Stimulated activated naive B cell treated with anti-CD40 and anti-IgM and Interleukin-4, amounts not matched to agents 10 μg/mL and 1 μg/mL and 100 μg/mL, for 72 hours (primary cell): ENCODE measurements at places on chromosomes 6 and 20.
A peak's percentile ranks its signal among the peaks of the same experiment; 100 is the strongest.

- DNase-seq = peak; percentile 78
- peaks cover 41% of the 10 kb centered on the region for H3K4me1 ChIP-seq
- H3K27ac ChIP-seq = peak overlapping the region; percentile 87
- H3K27me3 ChIP-seq = no peaks in the 10 kb centered on the region
- H3K36me3 ChIP-seq = no peaks in the 10 kb centered on the region
Observed at GRCh38 chr6:35719830-35720733, 16.8 kb upstream of the ARMC12 start.

DNA sequence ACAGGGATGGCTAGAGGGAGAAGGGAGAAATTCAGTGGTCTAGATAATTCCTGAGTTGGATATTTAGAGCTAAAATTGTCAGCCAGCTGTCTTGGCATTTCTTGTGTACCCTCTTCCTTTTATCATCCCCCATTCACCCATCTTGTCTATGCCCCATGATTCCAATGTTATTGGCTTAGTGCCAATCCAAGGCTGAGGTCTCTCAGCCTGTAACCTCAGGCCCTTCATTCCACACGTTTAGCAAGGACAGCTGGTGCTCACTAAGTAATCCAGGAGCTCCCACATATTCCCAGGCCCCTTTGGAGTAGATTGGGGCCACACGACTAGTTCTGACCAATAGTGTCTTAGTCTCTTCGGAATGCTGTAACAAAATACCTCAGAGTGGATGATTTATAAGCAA lies 112.4 kb upstream of the ATXN1 start:
- no peaks in the 10 kb centered on the region for H3K36me3 ChIP-seq
- H3K4me1 ChIP-seq = no peaks in the 10 kb centered on the region
- no peak overlapping the region for H3K27ac ChIP-seq
- peaks cover 18% of the 10 kb centered on the region for H3K27me3 ChIP-seq
- no peak for DNase-seq
- no peak overlapping the region for H3K4me3 ChIP-seq

- no peak overlapping the region for H3K4me3 ChIP-seq
- H3K4me1 ChIP-seq = no peaks in the 10 kb centered on the region
- H3K36me3 ChIP-seq = peaks cover 5% of the 10 kb centered on the region
- DNase-seq = no peak
- no peaks in the 10 kb centered on the region for H3K27me3 ChIP-seq
Observed at GRCh38 chr6:110095101-110095500, 84.4 kb downstream of the WASF1 start.

- peaks cover 6% of the 10 kb centered on the region for H3K4me1 ChIP-seq
- peaks cover 90% of the 10 kb centered on the region for H3K27me3 ChIP-seq
- H3K36me3 ChIP-seq = no peaks in the 10 kb centered on the region
- no peak overlapping the region for H3K27ac ChIP-seq
- no peak overlapping the region for H3K4me3 ChIP-seq
Observed at GRCh38 chr20:57262784-57263609, 3.4 kb downstream of the BMP7 start.

- H3K4me1 ChIP-seq = no peaks in the 10 kb centered on the region
- H3K4me3 ChIP-seq = no peak overlapping the region
- no peak overlapping the region for H3K27ac ChIP-seq
- DNase-seq = no peak
- H3K36me3 ChIP-seq = no peaks in the 10 kb centered on the region
Observed at GRCh38 chr20:46151936-46152335, 33.8 kb downstream of the CD40 start.

DNA sequence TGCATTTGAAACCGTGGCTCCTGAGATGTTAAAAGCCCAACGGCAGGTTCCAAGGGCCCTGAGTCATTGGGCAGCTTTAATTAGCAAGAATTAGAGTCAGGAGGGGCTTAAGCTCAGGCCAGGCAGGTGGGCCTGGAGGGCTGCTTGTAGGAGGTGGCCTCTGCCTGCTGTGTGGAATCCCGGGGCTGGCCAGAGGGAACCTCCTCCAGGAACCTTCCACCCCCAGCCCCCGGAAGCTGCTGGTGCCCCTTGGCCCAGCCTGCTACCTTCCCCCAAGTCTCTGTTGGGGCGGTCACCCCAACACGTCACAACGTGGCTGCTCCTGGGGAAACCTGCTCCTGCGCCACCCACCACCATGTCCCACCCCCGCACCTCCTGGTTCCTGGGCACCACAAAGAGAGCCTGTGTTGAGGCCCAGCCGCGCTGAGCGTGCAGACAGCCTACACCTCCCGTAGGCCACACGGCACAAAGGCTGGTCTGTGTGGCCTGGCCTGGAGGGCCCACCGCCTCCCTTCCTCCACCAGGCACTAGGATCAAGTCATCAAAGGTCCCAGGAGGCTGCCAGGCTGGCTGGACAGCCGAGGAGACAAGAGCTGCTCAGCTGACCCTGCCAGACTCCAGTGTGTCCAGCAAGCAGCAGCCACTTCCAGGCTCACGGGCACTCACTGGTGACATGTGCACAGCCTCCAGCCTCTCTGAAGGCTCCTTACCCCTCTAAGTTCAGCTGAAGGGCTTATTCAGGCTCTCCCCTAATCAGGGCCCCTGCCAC lies 86.3 kb downstream of the SNX5 start:
- DNase-seq = no peak
- H3K27ac ChIP-seq = no peak overlapping the region
- peaks cover 75% of the 10 kb centered on the region for H3K4me1 ChIP-seq
- H3K4me3 ChIP-seq = no peak overlapping the region
- no peaks in the 10 kb centered on the region for H3K27me3 ChIP-seq

DNA sequence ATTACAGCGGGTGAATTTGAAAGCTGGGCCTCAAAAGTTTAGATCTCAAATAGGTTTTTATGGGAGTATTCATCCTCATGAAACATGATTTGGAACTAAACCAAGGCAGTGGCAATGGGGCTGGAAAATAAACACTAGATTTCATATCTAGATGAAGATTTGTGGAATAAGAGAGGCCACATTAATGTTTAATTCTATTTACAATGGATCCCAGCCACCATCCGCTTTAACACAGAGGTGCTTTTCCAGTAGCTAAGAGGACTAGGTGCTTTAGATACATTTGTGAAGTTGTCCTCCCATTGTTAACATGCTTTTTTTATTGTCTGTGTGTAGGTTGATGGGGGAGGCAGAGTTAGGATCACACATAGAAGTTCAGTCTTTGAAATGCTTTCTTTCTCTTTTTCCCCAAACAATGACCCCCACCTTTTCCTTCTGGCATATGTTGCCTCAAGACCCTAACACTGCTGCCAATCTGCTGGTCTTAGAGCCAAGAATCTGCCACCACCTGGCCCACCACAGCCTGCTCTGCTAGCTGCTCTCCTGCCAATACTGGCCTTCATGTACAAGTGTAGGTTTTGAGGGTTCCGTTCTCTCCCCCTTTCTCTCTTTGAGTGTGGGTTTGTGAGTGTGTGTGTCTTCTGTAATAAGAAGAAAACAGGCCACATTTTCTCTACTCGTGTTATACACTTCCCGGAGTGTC lies 27.8 kb upstream of the GFRAL start:
- DNase-seq = no peak
- no peak overlapping the region for H3K4me3 ChIP-seq
- H3K27ac ChIP-seq = no peak overlapping the region

DNA sequence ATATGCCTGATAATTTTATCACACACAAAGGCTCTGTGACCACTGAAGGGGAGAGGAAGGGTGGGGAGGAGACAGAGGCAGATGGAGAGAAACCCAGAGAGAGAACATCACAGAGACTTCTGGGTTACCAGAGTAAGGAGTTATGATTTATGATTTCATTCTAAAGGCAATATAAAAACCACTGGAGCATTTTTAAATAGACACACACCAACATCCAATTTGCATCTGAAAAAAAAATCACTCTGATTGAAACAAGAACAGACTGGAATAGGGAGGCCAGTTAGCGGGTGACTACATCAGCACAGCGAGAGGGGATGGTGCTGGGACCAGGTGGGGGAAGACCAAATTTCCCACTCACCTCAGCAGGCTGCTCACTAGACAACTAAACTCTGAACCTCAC lies 104.8 kb downstream of the AGPAT4 start:
- H3K36me3 ChIP-seq = peaks cover 14% of the 10 kb centered on the region
- DNase-seq = no peak
- no peak overlapping the region for H3K27ac ChIP-seq
- H3K4me3 ChIP-seq = no peak overlapping the region

- H3K27ac ChIP-seq = no peak overlapping the region
- no peaks in the 10 kb centered on the region for H3K27me3 ChIP-seq
- H3K36me3 ChIP-seq = no peaks in the 10 kb centered on the region
- DNase-seq = no peak
- no peak overlapping the region for H3K4me3 ChIP-seq
Observed at GRCh38 chr6:80639181-80639629, 532.7 kb downstream of the BCKDHB start.

- no peak overlapping the region for H3K27ac ChIP-seq
- H3K36me3 ChIP-seq = peaks cover 26% of the 10 kb centered on the region
- peaks cover 18% of the 10 kb centered on the region for H3K4me1 ChIP-seq
- no peak for DNase-seq
- H3K27me3 ChIP-seq = no peaks in the 10 kb centered on the region
- H3K4me3 ChIP-seq = no peak overlapping the region
Observed at GRCh38 chr6:69933239-69933638, 66.9 kb downstream of the COL19A1 start.

- no peak overlapping the region for H3K4me3 ChIP-seq
- H3K4me1 ChIP-seq = no peaks in the 10 kb centered on the region
- H3K27ac ChIP-seq = no peak overlapping the region
- no peaks in the 10 kb centered on the region for H3K36me3 ChIP-seq
- no peak for DNase-seq
Observed at GRCh38 chr6:134593024-134593423, 275.1 kb upstream of the SGK1 start.

GRCh38 chr6:137259349-137259748 lies 40.2 kb upstream of the IFNGR1 start:
- H3K36me3 ChIP-seq = peaks cover 12% of the 10 kb centered on the region
- H3K27me3 ChIP-seq = no peaks in the 10 kb centered on the region
- no peak for DNase-seq

DNA sequence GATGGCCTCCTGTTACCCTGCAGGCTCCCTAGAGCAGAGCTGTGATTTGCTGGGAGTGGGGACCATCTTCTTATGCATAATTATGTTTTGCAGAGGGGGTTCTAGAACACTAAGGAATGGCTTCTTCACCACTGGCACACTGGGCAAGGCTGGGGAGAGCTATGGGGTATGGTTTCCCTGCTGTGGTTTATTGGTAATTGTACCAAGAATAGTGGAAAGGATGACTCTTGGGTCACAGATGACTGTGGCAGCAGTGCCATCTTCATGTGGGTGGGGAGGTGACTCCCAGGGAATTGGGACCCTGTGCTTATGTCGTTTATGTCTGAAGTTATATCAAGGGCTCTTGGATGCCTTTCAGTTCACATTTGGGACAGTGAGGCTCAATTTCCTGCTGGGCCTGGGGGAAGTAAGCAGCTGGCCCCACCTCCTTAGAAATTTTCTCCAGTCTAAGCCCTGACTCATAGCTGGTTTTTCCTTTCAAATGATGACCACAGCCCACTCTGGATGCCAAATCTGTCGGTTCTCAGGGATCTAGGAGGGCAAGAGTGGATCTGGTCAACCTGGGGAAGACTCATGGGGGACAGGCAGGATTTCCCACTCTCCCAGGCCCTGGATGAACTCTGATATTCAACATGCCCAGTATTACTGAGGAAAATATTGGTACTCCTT lies 230.8 kb downstream of the LRFN2 start:
- H3K4me3 ChIP-seq = no peak overlapping the region
- H3K27me3 ChIP-seq = no peaks in the 10 kb centered on the region
- DNase-seq = no peak
- no peaks in the 10 kb centered on the region for H3K36me3 ChIP-seq
- H3K27ac ChIP-seq = no peak overlapping the region
